Activated T-helper 1 cell treated with anti-CD3 and anti-CD28 coated beads, Interleukin-2, amount 50 U/mL, for 16 hours (primary cell): ENCODE measurements at places on chromosomes 3 and 15.

DNA sequence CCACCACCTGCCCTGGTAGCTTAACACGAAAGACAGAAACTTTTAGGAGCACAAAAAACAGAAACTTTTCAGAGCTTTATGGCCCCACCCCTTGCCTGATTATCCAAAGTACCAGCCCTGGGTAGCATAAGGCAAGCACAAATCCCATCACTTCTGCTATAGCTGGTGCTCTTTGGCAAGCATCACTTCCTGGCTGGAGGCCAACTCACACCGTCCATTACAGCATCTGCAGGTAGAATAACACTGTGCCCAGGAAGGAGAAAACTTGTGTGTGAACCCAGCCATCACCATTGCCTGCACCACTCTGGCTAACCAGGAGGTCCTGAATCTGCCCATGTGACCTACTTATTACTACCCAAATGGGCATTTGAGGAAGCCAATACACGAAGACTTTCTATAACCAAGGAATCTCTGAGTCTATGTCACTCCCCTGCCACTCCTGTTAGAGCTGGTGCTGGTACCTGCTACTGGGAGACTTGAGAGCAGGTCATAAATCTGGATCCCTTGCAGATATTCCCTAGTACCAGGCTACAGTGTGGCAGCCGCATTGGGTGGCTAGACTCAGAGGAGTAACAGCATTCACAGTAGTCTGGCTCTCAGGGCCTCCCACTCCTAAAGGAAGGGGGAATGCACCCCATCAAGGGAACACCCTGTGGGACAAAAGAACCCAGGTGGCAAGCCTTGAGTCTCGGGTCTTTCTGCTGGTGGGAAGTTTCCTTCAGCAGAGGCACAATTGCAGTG is 73.3 kb upstream of the AKAP13 start:
- no peak for DNase-seq

DNA sequence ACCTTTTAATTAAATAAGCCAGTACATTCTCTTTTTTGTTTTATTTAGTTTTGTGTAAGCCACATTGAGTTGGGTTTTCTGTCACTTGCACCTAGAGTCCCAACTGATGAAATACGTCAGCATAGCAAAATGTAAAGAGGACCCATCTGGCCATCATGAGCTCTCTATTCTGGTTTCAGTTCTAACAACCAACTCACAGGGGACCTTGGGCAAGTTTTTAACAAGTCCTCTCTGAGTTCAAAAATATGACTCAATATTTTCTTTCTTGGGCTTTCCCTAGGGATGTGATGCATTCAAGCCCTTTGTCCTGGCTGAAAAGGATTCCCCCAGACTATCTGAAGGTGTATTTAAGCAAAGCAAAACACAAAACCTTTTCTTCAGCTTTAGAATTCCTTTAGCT is 32.9 kb downstream of the PLCH1 start:
- DNase-seq: no peak

DNA sequence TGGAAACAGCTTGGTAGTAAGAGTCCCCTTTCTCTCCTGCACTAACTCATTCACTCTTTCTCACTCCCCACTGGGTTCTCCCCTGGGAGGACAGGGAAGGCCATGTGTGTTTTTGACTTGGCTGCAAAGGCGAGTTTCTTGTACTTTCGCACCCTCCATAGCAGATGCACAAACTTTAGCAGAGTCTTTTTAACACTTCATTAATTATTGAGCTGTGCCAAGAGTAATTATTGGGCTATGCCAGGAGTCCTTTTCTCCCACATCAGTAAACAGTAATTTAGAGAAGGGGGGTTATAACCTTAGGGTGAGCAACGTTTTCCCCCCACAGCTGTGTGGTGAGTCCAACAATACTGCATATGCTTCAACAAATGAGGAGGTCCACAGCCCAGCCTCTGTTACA is 224.4 kb upstream of the ATP11B start:
- no peak for DNase-seq

- no peak for DNase-seq
These were observed 239.2 kb upstream of the IL12A start for GRCh38 chr3:159749406-159749805.

DNA sequence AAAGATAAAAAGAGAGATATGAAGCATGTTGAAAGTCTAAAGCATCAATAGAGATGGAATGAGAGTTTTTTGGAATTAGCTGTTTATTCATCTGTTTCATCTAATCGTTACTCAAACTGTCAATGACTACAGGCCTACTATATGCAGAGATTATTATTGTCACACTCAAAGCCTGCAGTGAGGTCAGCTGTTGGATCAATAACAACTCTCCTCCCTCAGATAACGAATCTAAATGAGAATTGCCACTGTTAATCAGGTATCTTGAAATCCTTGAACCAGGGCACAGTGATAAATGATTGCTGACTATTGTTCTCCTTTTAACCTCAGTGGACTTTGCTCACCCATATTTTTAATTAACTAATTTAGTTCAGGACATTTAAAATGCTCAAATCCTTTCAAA is 192.3 kb upstream of the SGO1 start:
- DNase-seq: no peak

GRCh38 chr3:65785065-65785645 is 253.6 kb downstream of the MAGI1 start:
- no peak for DNase-seq

DNA sequence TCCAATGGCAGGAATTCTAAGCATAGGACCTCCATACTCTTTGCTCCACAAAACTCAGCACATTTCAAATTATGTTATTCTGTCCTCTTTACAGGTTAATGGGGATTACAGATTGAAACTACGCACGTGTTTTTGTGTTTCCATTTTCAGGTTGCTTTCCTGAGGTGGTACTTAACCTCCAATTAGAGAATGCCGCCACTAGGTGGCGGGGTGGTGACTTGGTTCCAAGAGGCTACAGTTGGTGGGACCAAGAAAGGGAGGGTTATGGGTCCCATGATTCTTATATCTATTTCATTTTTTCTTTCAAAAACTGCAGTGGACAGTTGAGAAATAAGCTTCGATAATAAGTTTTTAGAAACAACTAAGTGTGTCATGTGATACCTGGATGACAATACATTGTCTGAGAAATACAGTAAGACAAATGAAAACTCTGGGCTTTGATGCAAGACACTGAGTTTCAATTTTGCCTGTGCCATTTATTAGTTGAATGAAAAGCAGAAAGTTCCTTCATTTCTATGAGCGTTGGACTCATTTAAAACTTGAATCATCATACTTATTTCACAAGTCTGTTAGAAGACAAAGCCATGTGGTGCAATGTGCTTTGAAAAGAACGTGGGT is 539.0 kb downstream of the FGF12 start:
- DNase-seq: no peak

GRCh38 chr3:51397392-51397791 is 6.3 kb downstream of the RBM15B start:
- no peak for DNase-seq

- DNase-seq: no peak
These were observed 47.1 kb downstream of the RYR3 start for GRCh38 chr15:33357845-33358244.

- no peak for DNase-seq
These were observed 9.3 kb downstream of the GXYLT2 start for GRCh38 chr3:72896996-72897757.

DNA sequence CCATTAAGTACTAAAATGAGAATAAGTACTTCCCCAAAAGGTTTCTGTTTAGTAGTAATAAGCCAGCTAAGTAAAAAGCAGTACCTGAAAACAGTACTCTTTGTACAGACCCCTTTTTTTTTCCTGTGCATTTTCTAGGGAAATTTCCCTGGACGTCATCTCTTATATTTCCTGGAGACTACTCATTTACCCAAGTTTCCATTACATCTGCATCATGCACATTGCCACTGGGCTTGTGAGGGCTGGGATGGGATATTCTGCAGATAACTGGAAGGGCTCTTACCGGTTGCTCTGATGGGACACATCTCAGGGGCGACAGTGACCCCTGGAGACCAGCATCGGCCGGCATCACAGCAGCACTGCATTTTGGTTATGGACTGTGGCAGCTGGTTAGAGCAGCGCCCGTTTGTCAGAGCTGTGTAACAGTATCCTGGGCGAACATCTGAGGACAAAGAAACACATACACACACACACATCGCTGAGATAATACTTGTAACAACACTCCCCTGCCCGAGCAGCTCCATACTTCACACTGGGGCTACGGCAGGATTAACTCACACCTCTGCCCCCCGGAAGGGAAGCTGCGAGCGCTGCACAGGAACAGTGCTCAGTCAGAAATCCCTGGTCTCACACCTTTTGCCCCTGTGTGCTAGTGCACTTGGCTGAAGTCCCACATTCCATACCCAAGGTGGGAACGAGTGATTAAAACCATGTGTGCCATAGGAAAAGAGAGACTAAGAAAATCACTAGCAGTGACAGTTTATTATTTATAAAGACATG is 124.9 kb downstream of the FBN1 start:
- no peak for DNase-seq

GRCh38 chr3:131007782-131008181 is 18.8 kb downstream of the ASTE1 start:
- DNase-seq: no peak

DNA sequence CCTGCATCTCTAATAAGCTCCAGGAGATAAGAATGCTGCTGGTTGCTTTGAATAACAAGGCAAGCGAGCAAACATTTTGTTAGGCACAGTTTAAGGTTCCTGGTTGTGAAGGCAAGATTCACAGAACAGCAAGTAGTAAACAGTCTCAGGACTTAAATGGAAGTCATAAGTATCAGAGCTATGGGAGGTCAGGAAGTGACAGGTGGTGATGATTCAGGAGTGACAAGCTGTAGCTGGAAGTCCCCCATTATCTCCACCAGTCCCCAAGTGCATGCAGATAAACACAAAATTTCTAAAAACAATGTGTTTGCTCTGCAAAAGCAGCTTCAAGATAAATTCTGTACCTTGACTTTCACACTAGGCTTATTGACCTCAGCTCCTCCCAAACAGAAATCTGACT is 3.3 kb downstream of the FETUB start:
- DNase-seq: no peak

DNA sequence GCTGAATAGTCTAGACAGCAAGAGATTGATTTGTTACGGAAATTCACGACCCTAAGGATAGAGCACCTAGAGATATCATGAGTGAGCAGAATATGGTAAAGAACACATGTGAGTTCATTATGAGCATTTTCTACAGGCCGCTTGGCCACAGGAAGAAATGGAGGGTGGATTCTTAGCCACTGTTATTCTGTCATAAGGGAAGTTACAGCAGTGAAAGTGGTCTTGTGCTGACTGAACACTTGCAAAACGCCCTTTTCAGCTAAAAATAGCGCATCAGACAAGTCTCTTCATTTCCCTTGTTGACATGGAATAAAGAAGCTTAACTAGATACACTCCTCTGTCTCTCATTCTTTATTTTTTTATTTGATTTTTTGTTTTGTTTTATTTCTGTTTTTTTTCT is 19.8 kb downstream of the DGKG start:
- no peak for DNase-seq

GRCh38 chr3:57544181-57545125 is at the start of gene DNAH12:
Gene DNAH12, minus strand, starts transcription at chr3:57544344. Its CDS starts 1,474 bp downstream, at chr3:57542870.
- DNase-seq: no peak

- DNase-seq: no peak
These were observed 354.2 kb upstream of the IL12A start for GRCh38 chr3:159634483-159634882.

GRCh38 chr3:48429960-48430707 is at the start of gene PLXNB1:
Gene PLXNB1, minus strand, starts transcription at chr3:48430086. Its CDS starts 5,475 bp downstream, at chr3:48424611.
- no peak for DNase-seq

GRCh38 chr3:195921334-195921791 is 13.0 kb upstream of the TNK2 start:
- DNase-seq: no peak
